MCF 10A (cell line): ENCODE measurements at places on chromosomes 7 and 10. TPM values are rescaled to one million over a fixed set of nuclear protein-coding genes. Genes with fewer than 3 reads are reported as not detected.

NRG3 gene
- total RNA-seq: not detected in 2 replicates

MYPN gene
- 0.22 and 0.37 TPM in 2 replicates for total RNA-seq

IDI2 gene
- total RNA-seq: not detected in 2 replicates

PLXDC2 gene
- total RNA-seq: 10.6 and 23.3 TPM in 2 replicates

ABCB8 gene
- 73.4 and 76.1 TPM in 2 replicates for total RNA-seq

LIPK gene
- total RNA-seq: not detected in 2 replicates

PTER gene
- total RNA-seq: 50.8 and 53.2 TPM in 2 replicates

COPS6 gene
- total RNA-seq: 85.2 and 103 TPM in 2 replicates

AOC1 gene
- total RNA-seq: 0.23 TPM in 1 of 2 replicates, not detected in the other

CYP17A1 gene
- total RNA-seq: not detected in 2 replicates

CADPS2 gene
- total RNA-seq: 7.4 and 10.1 TPM in 2 replicates

- no peak for DNase-seq
Measured at GRCh38 chr10:117223693-117224430, 17.1 kb upstream of the SLC18A2 start.

- no peak for DNase-seq
Measured at GRCh38 chr7:146479040-146479439, 362.4 kb downstream of the CNTNAP2 start.

DNA sequence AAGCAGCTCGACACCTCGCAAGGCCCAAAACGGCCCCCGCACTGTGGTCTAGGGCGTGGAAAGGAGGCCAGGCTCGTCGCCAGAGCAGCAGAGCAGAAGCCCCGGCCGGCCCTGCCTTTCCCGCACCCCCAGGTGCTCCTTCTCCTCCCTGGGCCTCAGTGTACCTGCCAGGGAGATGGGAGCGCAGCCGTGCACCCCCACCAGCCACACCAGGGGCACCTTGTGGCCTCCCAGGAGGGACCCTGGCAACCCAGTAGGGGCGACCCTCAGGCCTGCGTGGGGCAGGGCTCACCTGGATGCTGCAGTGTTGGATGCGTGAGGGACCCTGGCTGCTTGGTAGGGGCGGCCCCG, 9.5 kb downstream of the PDGFA start:
- no peak for DNase-seq

- DNase-seq: no peak
Measured at GRCh38 chr7:135189961-135190360, 19.5 kb upstream of the CYREN start.

DNA sequence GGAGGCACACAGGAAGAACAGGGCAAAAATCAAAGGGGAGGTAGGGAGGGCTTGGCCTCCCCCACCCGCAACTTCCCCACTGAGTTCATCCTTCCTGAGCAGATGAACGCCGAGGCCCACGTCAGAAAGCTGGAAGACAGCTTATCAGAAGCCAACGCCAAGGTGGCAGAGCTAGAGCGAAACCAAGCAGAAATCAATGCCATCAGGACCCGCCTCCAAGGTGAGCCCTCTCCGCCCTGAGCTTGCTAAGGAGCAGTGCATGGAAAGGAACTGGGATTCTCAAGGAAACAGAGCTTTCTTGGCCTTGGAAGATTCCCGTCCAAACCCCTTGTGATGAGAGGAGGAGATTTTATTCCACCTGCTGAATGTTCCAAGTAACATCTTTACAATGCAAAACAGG, 16.5 kb downstream of the MYH16 start:
- DNase-seq: no peak

DNA sequence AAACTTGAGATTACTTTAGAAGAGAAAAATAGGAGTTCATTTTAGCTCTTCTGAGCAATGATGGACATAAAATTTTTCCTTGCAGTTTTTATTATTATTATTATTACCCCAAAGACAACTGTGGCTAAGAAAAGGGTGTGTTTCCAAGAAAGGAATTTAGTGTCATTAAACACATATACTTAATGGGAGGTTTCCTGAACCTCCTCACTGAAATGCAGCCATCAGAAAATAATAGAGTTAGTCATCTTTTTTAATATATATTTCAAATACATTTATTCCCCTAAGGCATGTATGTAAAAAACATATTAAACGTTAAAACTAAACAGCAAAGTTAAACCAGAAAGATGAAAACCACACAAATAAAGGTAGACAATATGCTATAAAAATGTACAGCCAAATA, 66.8 kb downstream of the CRPPA start:
- no peak for DNase-seq

DNA sequence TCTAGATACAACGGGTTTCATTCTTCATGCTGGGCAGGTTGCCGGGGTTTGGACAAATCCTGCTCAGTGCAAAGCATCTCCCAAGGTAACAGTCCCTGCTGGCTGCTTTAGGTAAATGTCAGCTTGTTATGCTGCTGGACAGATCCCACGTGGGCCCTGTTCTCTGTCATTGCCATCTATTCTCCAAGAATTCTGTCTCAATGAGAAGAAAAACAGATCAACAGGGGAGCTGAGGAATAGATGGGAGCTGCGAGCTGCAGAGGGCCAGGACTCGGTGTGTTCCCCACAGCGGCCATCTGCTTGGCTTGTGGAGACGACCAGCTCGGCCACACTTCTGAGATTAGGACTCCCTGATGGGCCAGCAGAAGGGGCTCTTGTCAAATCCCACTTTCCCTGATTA, 235.2 kb downstream of the DPP6 start:
- no peak for DNase-seq

- DNase-seq: no peak
Measured at GRCh38 chr10:132630666-132631337, 93.2 kb downstream of the INPP5A start.

- no peak for DNase-seq
Measured at GRCh38 chr7:43669286-43670081, 59.8 kb downstream of the COA1 start.

GRCh38 chr7:68722044-68722443, 876.2 kb upstream of the AUTS2 start:
- DNase-seq: no peak

- no peak for DNase-seq
Measured at GRCh38 chr10:132443983-132444876, 47.2 kb downstream of the PWWP2B start.

DNA sequence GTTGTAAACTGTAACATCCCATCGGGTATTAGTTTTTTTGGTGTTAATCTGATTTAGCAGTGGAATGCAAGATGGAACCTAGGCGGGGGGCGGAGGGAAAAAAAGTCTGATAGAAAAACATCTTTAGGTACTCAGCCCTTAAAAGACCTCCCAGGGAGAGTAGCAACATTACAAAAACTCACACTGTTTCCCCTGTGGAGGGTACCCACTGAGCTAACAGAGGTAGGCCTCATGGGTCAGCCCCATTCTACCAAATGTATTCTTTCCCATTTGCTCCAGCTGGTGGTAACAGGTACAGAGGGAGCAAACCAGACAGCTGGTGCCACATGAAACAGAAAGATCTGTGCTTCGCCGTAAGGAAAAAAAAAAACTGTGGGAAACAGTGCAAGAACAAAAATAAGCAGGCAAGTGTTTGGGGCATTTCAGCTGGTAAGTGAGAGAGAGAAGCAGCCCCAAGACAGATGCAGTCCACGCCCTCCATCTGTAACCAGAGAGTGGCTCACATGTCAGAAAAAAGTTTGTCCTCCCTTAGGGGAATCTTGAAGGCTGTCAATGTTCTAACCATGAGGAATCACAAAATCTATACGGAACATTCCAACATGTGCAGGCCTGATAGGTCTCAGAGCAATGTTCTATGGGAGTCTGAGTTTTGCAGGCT, 65.3 kb downstream of the HOXA1 start:
- no peak for DNase-seq

- no peak for DNase-seq
Measured at GRCh38 chr10:133088956-133089800, 1.5 kb downstream of the ADGRA1 start.

- no peak for DNase-seq
Measured at GRCh38 chr7:129626896-129627295, 15.4 kb downstream of the NRF1 start.

DNA sequence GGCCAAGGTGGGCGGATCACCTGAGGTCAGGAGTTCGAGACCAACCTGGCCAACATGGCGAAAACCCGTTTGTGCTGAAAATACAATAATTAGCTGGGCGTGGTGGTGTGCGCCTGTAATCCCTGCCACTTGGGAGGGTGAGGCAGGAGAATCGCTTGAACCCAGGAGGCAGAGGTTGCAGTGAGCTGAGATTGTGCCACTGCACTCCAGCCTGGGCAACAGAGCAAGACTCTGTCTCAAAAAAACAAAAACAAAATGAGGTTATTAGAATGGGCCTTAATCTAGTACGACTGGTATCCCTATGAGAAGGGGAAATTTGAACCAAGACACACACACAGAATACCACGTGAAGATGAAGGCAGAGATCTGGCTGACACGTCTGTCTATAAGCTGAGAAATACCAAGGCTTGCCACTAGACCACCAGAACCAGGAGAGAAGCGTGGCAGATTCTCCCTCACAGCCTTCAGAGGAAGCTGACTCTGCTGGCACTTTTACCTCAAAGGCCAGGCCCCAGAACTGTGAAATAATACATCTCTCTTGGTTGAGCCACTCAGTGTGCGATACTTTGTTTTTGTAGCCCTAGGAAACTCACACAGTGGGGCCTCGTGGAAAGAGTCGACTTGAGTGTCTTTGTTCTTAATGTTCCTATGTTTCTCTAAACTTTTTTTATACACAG, 59.6 kb downstream of the TMEM209 start:
- no peak for DNase-seq

GRCh38 chr10:86755740-86756510, 494 bp upstream of the BMPR1A start:
- peak; percentile 67 for DNase-seq

DNA sequence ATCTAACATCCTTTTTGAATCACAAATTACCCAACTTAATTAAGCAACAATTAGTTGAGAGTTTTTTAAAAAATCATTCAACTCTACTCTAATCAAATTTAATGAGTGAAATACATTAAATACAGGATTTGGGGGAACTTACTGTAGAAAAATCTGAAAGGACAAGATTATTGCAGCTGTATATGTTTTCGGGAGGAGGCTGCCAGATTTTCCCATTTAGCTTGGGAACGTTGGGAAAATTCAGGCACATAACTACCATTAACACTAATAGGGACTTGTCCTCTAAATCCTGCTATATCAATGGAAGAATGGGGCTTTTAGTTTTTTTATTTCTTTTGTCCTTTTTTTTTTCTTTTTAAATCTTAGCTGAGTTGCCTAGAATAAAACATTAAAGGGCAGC, 691.4 kb upstream of the FZD8 start:
- DNase-seq: no peak

DNA sequence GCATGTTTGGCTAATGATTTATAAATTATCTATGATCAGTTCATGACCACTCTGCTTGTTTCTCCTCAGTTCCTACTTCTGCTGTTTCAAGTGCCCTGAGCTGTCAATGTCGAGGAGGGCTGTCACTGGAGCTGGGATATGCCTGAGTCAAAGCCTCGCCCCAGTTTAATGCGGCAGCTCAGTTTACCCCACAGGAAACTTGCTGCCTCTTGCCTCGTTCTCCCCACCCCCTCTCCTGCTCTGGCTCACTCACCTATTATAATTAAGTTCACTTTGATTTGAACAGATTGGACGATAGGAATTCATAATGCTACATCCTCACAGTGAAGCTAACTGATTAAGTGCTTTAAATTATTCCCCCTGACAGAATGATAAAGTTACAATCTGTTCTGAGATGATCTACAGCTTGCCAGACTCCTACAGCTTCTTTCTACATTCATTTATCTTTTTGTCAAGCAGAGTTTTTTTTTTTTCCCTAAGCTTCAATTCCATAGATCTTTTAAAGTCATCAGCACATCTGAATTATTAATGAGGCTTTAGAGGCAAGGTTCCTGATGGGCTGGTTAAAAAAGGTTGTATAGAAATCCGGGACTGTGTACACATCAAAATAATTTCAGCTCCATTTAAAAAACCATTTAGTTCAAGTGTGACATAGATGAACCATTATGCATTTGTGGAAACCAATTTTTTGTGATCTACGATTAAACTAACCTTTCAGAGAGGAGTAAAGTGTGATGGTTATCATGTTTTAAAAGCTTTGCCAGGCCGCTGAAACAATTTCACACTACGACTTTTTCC, 758.3 kb downstream of the KCNMA1 start:
- DNase-seq: no peak

- DNase-seq: peak; percentile 55
Measured at GRCh38 chr7:55432939-55433784, 68.0 kb downstream of the LANCL2 start.

DNA sequence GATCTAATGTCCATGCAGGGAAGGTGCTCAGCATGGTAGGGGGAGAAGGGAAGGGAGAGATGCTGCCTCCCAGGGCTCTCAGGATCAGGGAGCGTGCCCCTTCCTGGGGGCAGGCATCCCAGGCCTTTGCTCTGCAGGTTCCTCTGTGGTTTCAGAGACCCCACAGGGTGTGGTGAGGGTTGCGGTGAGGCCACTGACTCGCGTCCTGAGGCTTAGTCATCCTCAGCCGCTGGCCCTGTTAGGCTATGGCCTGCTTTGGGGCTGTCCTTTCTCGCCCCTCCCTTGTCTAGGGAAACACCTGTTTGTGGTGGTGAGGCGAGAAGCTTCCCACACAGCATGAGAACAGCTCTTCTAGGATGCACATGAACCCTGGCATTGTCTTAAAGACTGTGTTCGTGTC, 558.3 kb upstream of the FOXK1 start:
- peak; percentile 1 for DNase-seq

GRCh38 chr7:146539836-146540235, 423.2 kb downstream of the CNTNAP2 start:
- no peak for DNase-seq

DNA sequence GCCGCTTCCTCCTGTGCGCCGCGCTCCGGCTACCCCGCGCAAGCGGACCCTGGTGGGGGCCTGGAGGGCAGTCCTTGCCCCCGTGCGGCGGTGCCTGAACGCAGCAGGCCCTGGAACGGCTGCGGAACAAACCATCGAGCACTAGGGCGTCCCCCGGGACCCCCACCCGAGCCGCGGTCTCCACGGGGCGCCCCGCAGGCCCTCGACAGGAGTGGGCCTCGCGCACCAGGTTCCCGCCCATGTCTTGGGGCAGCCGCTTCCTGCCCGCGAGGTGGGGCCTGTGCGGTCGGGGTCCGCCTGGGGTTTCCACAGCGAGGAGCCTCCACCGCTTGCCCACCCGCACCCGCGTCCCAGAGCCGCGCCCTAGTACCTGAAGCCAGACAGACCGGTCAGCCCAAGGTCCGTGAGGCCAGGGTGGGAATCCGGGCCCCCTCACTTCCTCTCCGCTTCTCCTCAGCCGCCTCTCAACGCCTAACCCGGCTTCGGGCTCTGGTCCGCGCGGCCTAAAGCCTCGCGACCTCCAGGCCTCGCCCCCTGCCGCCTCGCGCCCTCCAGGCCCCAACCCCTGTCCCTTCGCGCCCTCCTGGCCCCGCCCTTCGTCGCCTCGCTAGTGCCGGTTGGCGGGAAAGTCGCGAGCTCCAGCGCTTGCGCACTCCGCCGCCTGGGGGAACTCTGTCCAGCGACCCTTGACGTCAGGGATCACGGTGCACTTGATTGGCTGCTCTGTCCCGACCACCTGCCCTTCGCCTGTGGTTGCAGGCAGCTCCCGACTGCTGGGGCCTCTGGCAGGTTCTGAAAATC, 7.0 kb upstream of the GBX1 start:
- no peak for DNase-seq
